Small intestine (tissue), 16 donors: ENCODE measurements at places on chromosomes 3 and 15.

GRCh38 chr15:45157974-45158373, 28.2 kb downstream of the DUOX1 start:
- no peak for DNase-seq

DNA sequence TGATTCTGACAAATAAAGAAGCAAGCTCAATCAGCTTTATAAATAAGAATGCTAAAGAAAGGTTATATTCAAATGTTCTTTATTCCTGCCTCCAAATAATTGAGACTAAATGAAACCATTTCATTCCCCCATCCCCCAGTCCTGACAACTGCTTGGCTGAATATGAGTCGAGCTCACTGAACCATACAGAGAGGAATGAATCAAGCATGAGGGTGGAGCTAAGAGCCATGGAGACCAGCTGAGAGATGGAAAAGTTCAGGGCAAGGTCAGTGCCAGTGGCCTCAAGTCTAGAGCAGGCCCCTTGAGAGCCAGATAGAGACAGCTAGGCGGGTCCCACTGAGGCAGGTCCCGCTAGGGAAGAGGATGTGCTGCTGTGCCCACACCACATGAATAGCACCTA, 188.7 kb upstream of the EIF1B start:
- no peak for DNase-seq

GRCh38 chr15:78035321-78035751, 42.2 kb downstream of the TBC1D2B start:
- peak; percentile 33 for DNase-seq

GRCh38 chr3:128054367-128054766, 2.1 kb downstream of the SEC61A1 start:
- no peak for DNase-seq

DNA sequence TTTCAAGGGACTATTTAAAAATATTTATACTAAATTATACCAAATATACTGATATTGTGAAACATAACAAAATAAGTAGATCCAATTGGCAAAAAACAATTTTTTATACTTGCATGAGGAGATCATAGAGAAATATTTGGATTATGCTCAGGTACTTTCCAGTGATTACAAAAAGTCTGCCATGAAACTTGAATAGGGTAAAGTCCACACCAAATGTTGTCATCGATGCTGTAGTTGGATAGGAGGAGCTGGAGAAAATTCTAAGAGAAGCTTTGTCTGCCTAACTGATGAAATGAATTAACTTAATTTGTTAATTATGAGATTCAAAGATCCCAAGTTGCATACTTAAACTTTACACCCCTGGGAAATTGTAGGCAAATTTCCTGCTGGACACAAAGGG, 93.3 kb downstream of the SI start:
- no peak for DNase-seq

DNA sequence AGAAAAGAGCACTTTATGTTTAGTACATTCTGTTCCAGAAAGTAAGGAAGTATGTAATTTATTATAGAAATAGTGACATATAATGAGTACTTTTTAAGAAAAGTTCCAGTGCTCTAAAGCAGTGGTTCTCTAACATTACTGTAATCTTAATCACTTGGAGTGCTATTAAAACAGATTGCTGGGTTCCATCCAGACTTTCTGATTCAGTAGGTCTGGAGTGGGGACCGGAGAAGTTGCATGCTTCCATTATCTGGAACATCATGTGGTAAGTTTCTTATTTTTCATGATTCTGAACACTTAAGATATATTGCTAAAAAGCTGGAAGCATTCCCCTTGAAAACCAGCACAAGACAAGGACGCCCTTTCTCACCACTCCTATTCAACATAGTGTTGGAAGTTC, 47.5 kb upstream of the ARL14 start:
- DNase-seq, result no peak

- no peak for DNase-seq
Observed at GRCh38 chr3:176931991-176932390, 265.3 kb downstream of the TBL1XR1 start.

DNA sequence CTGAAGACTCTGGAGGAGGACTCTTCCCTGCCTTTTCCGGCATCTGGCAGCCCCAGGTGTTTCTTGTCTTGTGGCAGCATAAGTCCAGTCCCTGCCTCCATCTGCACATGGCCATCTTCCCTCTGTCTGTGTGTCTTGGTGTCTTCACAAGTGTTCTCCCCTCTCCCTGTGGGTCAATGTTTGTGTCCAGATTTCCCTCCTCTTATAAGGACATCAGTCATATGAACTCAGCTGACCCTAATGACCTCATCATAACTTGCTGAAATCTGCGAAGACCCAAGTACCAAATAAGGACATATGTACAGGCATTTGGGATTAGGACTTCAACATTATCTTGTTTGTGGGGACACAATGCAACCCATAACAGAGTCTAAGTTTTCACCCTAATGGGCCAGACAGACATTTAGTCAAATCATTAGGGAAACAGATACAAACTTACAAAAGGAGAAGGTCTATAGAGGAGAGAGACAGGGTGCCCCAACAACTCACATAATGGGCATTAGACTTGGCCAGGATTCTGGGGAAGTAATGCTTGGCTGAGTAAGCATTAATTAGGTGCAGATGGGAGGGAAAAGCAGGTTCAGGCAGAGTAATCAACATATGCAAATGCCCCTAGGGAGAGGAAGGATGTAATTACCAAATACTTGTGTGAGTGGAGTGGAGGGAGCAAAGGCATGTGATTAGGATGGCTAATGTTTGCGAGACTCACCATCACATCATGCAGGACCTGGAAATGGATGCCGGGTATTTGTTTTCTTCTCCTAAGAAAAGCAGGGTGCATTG, 372.8 kb upstream of the TBL1XR1 start:
- no peak for DNase-seq

- no peak for DNase-seq
Observed at GRCh38 chr3:140768941-140769340, 91.1 kb downstream of the TRIM42 start.

GRCh38 chr3:156816091-156816793, 9.9 kb upstream of the LEKR1 start:
- no peak for DNase-seq

- no peak for DNase-seq
Observed at GRCh38 chr3:123070510-123070909, 3.7 kb downstream of the PDIA5 start.

DNA sequence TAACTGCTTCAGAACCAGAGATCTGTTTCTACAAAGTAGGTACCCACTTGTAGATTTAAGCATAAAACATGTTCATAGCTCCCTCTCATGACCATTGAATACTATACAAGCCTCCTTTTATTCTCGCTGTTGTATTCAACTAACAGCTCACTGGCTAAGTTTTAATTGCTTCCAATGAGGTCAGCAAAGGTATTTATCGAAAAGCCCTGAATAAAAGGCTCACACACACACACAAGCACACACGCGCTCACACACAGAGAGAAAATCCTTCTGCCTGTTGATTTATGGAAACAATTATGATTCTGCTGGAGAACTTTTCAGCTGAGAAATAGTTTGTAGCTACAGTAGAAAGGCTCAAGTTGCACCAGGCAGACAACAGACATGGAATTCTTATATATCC, at the start of gene FGF7:
Gene FGF7, plus strand, starts transcription at position 222 of the 400 bp plus-strand sequence. CDS start 1,056 bp downstream, outside the sequence.
- DNase-seq, result no peak

DNA sequence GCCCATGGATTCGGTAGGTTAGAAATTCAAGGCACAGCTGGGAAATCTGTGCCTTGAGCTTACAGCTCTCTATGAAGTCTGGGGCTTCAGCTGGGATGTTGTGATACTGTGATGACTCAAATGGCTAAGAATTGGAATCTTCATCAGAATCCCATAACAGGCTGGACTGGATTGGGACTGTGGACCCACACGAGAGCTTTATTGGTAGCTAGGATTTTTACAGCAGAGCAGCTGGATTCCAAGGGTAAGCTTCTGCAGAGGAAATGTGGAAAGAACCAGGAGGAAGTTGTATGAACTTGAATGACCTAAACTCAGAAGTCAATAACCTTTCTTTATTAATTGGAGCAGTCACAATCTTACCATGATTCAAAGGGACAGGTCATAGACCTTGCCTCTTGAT, 1187.1 kb downstream of the ROBO1 start:
- no peak for DNase-seq

DNA sequence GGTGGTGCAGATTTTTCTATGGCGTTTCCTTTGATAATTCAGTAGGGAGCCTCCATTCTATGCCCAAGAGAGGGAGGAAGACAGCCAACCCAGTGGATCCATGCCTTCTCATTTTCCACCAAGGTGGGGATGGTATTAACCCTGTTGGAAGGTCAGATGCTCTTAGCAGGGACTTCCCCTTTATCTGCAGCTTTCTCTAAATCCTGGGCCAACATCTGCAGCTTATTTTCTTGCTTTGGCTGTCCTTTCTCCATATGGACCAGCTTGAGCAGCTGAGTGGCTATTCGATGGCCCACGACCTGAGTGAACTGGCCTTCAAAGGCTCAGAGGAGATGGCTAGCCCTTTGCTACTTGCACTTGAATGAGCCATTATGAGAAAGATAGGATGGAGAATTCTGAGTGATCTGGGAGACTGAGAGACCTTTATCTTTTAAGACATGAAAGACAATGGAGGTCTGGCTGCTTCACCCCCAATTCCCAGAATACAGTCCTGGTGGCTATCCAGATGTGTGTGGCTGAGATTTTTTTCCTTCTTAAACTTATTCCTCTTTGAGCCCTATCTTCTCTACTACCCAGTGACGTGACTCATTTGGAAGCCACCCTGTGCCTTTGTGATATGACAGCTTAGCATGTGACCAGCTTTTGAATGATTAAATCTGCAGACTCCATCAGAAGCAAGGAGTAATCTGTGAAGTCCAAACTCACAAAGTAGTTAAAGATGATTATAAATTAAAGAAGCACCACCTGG, 39.6 kb upstream of the TRAK1 start:
- peak; percentile 66 for DNase-seq

DNA sequence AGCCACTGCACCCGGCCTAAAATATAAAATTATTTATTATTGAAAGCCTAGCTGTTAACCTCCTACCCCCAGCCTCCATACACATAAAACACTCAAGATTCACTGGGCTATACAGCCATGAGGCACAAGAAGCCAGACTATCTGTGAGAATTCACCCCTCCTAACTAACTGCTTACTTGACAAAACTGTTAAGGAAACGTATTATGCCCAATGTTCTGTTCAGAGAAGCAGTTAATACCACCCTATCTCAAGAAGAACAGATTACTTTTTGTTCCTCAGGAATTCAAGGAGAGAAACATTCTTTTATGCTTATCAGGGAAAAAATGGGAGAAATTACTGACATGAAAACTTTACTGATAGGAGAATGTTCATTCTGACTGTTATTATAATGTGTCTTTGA, 144.1 kb downstream of the BBX start:
- no peak for DNase-seq

GRCh38 chr15:60961541-60962485, 267.3 kb downstream of the RORA start:
- DNase-seq, result no peak

- no peak for DNase-seq
Observed at GRCh38 chr3:174945276-174945675, 86.1 kb downstream of the NAALADL2 start.

DNA sequence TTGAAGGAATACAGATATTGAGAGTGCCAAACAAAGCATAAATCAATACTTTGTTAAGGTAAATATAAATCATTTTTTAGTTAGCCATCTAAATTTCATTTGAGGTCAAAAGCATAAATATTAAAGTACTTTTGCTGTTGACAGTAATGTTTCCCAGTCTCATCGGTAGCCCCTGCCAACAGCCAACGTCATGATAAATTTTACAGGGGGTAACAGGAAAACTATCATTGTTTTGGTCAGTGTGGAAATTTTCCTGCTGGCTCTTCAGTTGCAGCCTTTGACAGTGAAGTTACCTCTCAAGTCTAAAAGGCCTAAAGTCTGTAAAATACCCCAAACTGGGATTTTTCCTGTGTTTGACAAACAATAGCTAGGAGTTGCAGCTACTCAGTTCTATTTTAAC, 37.3 kb upstream of the TTC14 start:
- no peak for DNase-seq

GRCh38 chr3:49134471-49135265, 1.8 kb upstream of the LAMB2 start:
- DNase-seq, result no peak

DNA sequence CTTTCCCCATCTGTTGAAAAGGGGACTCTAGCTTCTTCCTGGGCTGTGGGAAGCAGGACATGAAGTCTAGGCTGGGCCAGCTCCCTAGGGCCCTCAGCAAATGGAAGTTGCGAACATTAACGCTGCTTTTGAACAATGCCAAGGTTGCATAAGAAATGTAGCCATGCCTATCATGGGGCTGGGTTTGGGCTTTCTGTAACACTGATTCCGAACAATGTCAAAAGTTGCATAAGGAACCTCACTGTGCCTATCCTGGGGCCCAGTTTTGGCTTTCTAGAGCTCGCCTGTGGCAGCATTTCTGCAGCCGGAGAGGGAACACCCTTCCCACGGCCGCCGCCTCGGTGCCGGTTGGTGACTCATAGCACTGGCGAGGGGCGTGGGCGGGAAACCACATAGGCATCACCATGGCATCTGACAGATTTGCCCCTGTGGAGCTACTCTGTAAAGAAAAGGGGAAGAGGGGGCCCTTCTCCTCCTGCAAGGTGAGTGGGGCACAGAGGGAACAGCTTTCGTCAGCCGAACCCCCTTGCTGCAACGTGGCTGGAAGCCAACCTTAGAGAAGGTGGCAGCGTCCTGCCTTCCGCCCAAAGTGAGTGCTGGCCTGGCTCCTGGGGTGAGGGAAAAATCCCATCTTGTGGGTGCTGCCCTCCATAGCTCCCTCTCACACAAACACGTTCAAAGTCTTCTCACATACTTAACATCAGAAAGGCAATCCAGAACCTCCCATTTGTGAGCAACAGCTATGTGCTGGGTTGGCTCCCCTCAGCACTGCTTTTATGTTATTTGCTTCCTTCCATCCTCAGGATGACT, 46.6 kb upstream of the ATP2B2 start:
- DNase-seq, result no peak

- DNase-seq, result no peak
Observed at GRCh38 chr3:158110658-158111018, 749 bp downstream of the RSRC1 start.

- no peak for DNase-seq
Observed at GRCh38 chr3:25021816-25022215, 406.2 kb upstream of the RARB start.

- peak; percentile 69 for DNase-seq
Observed at GRCh38 chr15:56929399-56929798, 11.0 kb downstream of the TCF12 start.

DNA sequence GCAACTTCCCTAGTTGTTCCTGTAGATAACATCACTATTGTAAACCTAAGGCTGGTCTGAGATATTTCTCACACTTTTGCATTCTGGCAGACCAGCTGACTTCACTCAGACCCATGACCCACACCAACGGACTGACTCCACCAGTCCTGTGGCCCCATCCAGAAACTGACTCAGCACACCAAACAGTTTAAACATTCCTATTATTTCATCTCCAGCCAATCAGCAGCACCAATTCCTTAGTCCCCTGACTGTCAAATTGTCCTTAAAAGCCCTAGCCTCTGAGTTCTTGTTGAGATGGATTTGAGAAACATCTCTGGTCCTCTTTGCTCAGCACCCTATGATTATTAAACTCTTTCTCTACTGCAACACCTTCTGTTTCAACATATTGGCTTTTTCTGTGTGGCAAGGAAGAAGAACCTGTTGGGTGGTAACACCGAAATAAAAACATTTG, 12.2 kb upstream of the IDH2 start:
- no peak for DNase-seq
